ENCODE measurements at places on chromosomes 2 and 18.

- no peak for DNase-seq
Observed at GRCh38 chr18:9740071-9740470, 32.0 kb downstream of the RAB31 start.

GRCh38 chr2:139156730-139157129 is 376.5 kb upstream of the NXPH2 start:
- DNase-seq: no peak

DNA sequence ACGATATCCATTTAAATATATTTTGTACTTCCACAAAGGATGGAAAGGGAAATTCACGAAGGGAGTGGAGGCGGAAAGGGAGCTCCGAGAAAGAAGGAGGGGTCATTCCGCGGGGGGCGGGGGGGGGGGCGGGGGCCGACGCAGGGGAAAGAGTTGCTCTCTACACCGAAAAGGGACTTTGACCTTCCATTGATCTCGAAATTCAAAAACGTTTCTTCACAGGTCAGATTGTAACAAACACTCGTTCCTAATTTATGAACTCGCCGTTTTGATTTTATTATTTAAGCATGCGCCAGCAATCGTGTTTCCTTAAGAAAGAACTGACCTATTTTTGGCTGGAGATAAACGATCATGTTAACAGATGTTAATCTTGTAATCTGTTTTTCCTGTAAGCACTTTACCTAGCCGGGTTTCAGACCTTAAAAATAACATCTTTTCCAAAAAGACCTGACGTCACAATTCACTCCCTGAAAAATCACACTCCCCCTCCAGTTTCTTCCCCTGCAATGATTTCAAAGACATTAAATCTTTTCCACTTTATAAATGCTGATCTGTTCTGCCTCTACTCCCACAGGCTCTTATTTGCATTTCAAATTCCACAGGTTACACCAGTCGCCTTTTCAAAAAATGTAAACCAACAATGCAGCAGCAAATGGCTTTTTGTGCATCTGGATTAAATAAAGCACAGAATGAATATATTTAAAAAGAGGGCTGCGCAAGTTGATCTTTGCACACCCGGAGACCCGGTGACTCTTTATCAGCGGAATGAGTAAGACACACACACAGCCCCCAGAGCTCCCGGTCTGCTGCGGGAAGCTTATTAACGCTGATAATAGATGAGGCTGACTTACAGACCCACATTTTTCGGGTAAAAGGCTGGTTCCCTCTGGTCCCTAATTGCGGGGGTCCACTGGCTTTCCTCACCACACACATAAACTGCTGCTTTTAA is 1.6 kb downstream of the ZNF516 start:
- peak; percentile 31 for DNase-seq

- no peak for DNase-seq
Observed at GRCh38 chr18:59468821-59469220, 109.8 kb upstream of the LMAN1 start.

DNA sequence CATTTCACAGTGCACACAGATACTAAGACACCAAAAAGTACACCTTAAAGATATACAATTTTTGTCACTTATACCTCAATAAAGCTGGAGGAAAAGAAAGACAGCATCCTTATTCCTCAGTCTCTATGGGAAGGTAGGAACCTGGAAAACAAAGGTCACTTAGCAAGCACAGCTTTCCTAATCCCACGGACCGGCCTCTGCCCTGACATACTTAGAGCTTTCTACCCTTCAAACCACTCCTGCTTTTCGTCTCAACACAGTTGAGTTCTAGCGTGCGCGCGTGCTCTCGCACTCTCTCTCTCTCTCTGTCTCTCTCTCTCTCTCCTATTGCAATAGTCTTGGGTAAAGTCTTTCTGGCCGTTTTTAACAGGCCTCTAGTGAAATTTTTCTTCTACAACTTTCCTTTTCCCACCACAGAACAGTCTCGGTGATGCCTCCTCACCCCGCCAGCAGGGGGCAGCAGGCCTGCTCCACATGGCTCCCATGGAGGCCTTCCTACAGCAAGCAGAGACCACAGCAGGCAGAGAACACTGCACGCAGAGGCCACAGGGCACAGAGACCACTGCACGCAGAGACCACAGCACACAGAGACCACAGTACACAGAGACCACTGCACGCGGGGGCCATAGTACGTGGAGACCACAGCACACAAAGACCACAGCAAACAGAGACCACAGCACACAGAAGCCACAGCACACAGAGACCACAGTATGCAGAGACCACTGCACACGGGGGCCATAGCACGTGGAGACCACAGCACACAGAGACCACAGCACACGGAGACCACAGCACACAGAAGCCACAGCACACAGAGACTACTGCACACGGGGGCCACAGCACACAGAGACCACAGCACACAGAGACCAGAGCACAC is 106.9 kb downstream of the FBXO15 start:
- DNase-seq: peak; percentile 22

- DNase-seq: no peak
Observed at GRCh38 chr18:74942319-74942910, 266.5 kb downstream of the PTGR3 start.

- DNase-seq: no peak
Observed at GRCh38 chr2:133097666-133098065, 427.7 kb upstream of the LYPD1 start.

GRCh38 chr2:234288974-234289455 is 207.9 kb downstream of the ARL4C start:
- DNase-seq: peak; percentile 59

- DNase-seq: no peak
Observed at GRCh38 chr2:170745305-170745704, 24.9 kb upstream of the ERICH2 start.

- peak; percentile 100 for DNase-seq
Observed at GRCh38 chr2:28717339-28717758, 34.3 kb upstream of the PPP1CB start.

GRCh38 chr18:49846718-49847470 is 33.6 kb upstream of the ACAA2 start:
- no peak for DNase-seq

- no peak for DNase-seq
Observed at GRCh38 chr18:11159844-11160243, 10.5 kb upstream of the PIEZO2 start.

DNA sequence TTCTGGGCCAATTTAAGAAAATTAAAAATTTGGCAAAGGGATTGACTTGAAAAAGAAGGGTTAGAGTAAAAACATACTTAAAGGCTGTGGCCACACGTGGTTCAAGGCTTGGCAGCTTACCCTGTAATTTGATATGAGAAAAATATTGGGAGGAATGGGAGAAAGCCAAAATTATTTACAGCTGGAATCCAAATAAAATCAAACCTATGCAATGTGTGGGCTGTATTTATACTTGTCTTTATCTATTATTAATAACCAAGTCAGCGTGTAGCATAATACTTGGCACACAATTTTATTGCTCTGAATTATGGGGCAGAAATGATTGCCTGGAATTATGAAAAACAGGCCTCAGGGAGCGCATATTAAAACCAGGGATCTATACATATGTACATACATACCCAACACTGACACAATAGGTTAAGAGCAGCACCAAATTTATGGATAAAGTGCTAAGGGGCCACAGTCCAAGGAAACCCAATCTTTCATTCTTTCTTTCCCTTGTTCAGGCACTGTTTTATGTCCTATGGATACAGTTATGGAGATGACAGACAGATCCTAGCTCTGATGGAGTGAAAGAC is 35.6 kb downstream of the FAM124B start:
- no peak for DNase-seq

DNA sequence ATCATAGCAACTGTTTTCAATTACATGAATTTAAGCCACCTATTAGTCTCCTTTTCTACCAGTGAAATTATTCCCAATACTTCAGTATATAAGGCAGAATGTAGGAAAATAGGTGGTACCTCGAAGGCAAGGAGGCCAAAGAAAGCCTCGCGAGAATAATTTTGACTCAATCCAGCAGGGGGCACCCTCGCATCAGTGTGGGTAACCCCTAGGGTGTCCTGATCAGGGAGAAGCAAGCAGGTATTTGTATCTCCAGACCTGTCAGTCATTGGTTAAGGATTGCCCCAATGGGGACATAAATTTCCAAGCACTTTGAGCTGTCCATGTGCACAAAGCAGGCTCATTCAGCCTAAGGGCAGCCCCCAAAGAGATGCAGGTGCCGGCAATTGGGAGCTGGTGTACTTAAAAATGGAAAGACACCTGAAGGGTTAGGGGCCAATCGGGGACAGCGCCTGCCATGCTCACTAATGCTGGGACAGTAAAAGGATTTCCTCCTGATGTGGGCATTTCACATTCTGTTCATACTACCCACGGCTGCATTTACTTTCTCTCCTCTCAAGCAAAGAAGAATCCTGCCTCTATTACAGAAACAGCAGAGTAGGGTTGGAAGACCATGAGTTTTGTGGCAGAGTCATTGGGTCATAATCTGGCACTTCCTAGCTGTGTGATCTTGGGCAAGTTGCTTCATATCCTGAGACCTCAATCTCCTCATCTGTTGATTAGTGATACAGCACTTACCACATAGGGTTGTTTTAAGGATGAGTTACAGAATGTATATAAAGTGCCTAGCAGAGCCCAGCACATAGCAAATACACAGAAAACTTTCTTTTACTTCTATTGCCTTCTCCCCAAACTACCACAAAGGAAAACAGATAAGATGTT is 136.1 kb downstream of the ICOS start:
- DNase-seq: peak; percentile 27

DNA sequence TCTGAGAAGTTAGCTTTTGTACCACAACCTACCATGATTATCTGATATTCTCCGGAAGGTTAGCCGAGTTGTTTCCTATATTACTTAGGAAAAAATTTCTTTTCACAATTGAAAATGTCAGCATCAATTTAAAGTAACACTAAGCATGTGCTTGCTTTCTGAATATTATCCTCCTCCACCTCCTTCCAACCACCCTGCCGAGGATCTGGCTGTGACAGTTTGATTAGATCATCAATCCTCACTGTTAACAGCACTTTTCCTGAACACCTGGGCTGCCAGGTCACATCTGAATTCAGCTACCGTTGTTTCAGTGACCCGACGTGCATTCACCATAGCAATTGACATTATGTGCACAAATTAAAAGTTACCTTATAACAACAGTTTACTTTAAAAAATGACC is 207.0 kb downstream of the ZNF407 start:
- DNase-seq: no peak

DNA sequence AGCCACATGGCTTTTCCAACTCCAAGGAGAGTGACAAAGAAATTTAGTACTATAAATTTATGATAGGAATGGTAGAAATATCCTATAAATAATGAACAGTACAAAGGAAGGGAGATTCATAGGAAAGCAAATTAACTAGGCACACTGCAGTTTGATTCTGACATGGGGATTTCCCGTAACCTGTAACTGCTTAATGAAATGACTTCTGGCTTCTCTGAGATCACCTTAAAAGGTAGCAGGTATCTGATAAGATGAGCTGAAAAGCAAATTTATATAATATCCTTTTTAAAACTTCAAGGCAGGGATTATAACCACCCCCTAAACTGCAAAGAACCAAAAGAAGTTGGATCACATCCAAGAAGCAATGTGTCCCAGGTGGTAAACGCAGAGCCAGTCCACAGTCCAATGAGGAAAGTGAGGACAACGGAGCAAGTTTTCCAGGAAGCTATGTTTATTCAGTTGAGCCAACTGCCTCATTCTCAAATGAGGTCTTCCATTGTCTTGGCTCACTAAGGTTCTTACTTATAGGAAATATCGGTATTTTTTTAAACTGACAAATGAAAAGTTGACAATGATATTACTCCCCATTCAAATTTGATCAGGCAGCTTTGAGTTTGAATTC is 43.0 kb downstream of the WIPF1 start:
- no peak for DNase-seq

DNA sequence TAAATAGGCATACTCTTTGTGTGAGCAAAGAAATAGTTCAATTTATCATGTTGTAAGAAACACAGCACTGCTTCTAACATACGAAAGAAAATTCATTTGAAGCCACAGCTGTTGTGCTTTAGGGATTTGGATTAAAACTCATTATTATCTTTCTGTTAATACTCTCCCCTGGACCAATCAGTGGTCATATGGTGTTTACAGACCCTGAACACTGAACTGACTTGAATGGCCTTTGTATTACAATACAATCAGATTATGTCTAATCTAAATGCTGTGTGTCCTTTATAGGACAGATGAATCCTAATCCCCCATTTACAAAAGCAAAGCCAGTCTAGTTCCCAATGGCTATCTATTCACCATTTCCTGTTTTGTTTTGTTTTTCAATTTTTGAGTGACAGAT is 36.5 kb downstream of the ZNF385B start:
- no peak for DNase-seq

GRCh38 chr2:84152462-84152861 is 306.6 kb downstream of the SUCLG1 start:
- no peak for DNase-seq

GRCh38 chr2:165239230-165239629 is at the start of gene SCN2A:
Gene SCN2A (plus strand): TSS chr2:165239414. CDS start chr2:165295824, 56,410 bp downstream.
- peak; percentile 63 for DNase-seq

DNA sequence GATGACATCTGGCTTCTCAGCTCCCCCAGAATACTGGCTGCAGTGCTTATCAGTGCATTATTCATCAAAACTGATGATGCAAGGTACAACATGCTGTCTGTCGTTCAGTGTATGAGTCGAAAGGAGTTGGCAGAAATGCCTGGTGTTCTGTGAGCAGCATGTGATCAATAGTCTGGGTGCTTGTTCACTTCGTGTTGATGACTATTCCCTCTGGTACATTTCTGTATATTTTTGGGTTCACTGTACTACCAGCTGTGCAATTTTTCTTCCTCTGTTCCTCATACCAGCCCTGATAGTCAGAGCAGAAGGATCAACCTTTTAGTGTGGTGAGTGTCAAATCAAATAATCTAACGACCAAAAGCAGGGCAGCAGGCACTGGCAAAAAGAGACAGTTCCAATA is 59.0 kb upstream of the KLHL14 start:
- DNase-seq: no peak

DNA sequence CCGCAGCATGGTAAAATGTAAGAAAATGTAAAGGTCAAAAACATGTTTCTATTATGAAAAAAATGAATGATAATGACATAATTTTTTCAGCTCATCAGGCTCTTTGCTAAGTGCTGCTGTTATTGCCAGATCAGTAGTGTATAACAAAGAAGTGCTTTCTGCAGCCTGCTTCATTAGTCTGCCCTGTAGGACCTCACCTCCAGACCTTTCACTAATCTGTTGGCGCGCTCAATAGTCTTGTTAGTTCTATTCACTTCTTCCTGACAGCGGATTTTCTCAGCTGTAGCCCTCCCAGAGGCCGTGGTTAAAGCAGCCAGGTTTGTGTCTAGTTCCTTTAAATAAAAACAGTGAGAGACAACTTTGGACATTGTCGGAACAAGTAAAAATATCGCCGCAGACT is 97.7 kb downstream of the CDCA7 start:
- DNase-seq: no peak

DNA sequence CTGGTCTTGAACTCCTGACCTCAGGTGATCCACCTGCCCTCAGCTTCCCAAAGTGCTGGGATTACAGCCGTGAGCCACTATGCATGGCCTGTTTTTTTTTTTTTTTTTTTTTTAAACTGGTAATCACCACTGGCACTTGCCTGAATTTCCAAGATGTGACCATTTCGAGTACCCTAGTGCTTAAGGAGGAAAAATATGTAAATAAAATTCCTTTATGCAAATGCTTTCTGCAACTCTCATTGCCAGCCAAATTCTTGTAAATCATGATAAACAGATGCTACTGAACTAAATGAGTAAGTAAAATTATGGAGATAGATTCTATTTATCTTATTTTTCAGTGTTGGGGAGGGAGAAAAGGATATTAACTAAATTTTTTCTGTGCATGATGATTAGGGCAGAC is 18.6 kb downstream of the CDCA7 start:
- DNase-seq: no peak

GRCh38 chr18:63339920-63340484 is 20.4 kb upstream of the BCL2 start:
- peak; percentile 32 for DNase-seq

Data from SJCRH30 (cell line).